ENCODE measurements at places on chromosomes 2 and 18. TPM values are rescaled to one million over a fixed set of nuclear protein-coding genes. Genes with fewer than 3 reads are reported as not detected.

SLC5A7 gene
- total RNA-seq, result 0.78 TPM

CYTIP gene
- total RNA-seq, result 3.2 TPM

- H3K4me1 ChIP-seq, result no peaks in the 10 kb centered on the region
- H3K27me3 ChIP-seq, result no peaks in the 10 kb centered on the region
- no peak for DNase-seq
- no peak overlapping the region for H3K4me3 ChIP-seq
Measured at GRCh38 chr2:156294945-156295580, 37.5 kb downstream of the NR4A2 start.

DNA sequence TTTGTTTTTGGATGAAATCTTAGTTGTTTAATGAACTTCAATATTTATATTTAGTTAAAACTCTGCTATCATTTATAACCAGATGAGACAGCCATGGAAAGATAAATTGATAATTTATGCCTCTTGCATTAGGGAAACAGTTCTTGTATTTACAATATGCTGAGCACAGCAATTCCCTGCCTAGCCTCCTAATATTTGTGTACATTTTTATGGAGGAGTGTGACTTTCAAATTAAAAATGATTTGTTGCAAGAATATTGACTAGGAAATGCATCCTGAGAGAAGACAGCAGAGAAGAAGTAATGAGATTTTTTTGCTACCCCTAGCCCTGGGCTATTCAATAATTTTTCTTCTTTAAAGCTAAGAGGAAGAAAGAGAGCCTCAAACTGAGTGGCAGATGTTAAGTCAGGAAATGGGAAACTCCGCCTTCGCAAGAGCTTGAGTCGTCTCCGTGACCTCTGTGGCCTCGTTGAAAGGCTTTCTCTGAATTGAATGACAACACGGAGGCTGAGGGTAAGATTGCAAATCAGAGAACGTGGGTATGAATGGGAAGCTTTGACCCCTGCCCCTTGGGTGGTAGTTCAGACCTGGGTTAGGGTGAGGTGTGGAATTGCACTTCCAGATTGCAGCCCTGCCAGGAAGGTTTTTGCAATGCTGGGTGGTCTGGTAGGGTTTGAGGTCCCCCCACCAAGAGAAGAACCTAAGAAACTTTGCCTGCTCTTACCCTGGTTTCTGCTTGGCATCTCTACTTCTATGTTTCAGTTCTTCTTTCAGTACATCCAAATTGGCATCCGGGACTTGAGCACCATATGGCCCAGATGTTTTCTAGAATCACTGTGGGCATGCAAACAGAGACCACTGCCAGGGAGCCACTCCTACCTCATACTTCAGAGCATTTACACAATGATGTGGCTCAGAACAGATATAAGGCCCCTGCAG lies 210.3 kb upstream of the RBMS1 start:
- H3K4me3 ChIP-seq, result no peak overlapping the region
- no peak for DNase-seq
- H3K27me3 ChIP-seq, result no peaks in the 10 kb centered on the region
- H3K27ac ChIP-seq, result no peak overlapping the region

GRCh38 chr2:69945941-69946340 lies 15.5 kb downstream of the ASPRV1 start:
- H3K4me1 ChIP-seq, result peaks cover 3% of the 10 kb centered on the region
- no peaks in the 10 kb centered on the region for H3K27me3 ChIP-seq
- peaks cover 15% of the 10 kb centered on the region for H3K36me3 ChIP-seq
- H3K27ac ChIP-seq, result no peak overlapping the region
- no peak for DNase-seq

Measured in thyroid gland (tissue), 4 donors.